Gastrocnemius medialis (tissue), 4 donors: ENCODE measurements at places on chromosomes 3 and 15.

DNA sequence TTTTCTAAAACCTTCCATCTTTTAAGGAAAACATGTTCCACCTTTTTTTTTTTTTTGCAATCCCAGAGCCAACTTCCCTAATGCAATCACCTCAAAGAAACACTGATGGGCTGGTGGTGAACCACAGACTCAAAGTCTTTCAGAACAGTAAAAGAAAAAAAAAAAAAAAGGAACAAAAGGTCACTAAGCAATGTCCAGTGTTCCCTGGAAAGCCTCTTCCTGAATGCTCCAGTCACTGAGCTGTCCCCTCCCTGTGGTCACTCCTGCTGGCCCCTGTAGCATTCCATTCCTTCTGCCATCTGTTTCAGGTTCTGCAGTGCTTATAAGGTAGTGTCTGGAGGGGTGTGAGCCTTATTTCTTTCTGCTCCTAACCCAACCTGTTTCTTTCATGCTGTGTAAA is 53.3 kb downstream of the AAGAB start:
- DNase-seq, result no peak

GRCh38 chr15:92899601-92899947 is 550 bp upstream of the CHD2 start:
- DNase-seq, result no peak

DNA sequence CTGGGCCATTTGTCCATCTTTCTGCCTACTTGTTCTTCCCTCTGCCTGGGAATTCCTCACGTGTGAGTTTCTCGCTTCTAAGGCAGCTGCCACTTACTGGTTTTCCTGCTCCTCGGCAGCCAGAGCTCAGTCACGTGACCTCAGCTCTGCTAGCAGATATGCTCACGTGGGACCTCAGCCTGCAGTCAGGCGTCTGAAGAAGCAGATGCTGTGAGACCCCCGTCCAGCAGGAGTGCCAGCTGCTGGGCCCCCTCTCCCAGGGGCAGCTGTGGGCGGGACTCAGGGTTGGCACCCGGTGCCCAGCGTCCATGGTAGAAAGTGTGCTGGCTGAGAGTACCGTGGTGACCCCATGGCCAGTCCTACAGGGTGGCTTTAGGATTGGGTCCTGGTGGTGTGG is 161.3 kb upstream of the TLE3 start:
- peak; percentile 48 for DNase-seq

GRCh38 chr3:184344579-184345316 is 7.3 kb downstream of the FAM131A start:
- no peak for DNase-seq
